Stromal cell of bone marrow (primary cell): ENCODE measurements at places on chromosomes 3 and 15.

DNA sequence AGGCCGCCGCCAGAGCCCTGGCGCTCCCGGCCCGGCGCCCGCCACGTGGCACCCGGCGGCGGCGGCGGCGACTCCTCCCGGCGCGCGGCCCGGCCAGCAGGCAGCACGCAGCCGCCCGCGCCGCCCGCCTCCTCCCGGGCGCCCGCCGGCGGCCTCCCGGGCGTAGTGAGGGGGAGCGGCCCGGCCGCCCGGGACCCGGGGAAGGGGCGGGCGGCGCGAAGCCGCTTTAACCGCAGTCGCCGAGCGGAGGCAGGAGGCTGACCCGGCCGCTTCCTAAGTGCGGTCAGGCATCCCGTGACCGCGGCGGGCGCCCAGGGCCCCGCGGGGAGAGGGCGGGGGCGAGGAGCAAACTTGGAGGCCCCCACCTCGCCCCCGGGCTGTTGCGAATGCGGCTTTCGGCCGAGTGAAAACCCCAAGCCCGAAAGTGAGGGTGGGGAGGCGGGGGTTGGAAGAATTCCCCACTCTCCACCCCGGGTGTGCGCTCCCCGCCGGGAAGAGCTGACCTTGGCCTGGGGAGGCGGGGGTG is 1.7 kb upstream of the HES1 start:
- peak; percentile 63 for DNase-seq

DNA sequence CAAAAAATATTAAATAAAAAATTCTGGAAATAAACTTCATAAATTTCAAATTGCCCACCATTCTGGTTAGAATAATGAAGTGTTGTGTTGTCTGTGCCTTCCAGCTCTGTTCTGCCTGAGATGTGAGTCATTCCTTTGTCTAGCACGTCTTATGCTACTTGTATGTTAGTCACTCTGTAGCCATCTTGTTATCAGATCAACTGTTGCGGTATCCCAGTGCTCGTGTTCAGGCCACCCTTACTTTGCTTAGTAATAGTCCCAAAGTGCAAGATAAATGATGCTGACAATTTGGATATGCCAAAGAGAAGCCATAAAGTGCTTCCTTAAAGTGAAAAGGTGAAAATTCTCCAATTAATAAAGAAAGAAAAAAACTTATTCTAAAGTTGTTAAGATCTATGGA is 527.5 kb downstream of the NAALADL2 start:
- DNase-seq = peak; percentile 12

- no peak for DNase-seq
Measured at GRCh38 chr3:100117093-100117492, 2.8 kb upstream of the FILIP1L start.

GRCh38 chr3:119601154-119601553 is 3.5 kb downstream of the PLA1A start:
- no peak for DNase-seq

DNA sequence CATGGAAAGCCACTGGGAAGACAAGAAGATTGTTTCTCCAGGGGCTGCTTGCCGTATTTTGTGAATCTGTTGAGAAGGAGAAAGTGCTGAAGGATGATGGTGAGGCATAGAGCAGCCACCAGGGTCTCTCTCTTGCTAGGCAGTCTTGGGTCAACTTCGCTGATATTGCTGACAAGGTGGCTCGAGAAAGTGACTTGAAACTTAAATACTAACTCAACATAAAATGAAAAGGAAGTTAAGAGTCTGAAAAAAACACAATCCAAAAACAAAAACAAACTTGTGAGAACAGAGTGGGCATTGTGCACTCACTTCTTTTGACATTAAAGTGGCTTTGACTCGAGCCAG is 90.1 kb downstream of the CHST2 start:
- DNase-seq = no peak

- DNase-seq = no peak
Measured at GRCh38 chr3:57108684-57109083, 48.2 kb downstream of the SPATA12 start.

GRCh38 chr3:150273396-150273795 is 134.7 kb upstream of the TSC22D2 start:
- no peak for DNase-seq

GRCh38 chr3:9064251-9064650 is 101.0 kb upstream of the RAD18 start:
- no peak for DNase-seq

DNA sequence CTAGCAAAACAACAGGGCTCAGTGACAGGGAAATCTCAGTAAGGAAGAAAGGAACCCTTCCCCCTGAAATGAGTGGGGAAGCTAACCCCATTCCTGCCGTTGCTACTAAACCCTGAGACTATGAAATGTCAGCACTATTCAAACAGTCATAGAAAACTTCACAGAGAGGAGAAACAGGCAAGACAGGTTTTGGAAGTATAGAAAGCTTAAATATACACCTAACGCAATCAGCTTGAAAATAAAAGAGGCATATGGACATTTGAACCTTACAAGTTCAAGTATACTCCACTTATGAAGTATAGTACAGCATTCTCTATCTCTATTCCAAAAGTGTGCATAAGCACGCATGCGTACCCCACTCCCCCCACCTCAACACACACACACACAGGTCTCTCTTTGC is 17.6 kb upstream of the FRMD4B start:
- no peak for DNase-seq

GRCh38 chr3:8443829-8444791 is 57.5 kb upstream of the LMCD1 start:
- DNase-seq = peak; percentile 98

DNA sequence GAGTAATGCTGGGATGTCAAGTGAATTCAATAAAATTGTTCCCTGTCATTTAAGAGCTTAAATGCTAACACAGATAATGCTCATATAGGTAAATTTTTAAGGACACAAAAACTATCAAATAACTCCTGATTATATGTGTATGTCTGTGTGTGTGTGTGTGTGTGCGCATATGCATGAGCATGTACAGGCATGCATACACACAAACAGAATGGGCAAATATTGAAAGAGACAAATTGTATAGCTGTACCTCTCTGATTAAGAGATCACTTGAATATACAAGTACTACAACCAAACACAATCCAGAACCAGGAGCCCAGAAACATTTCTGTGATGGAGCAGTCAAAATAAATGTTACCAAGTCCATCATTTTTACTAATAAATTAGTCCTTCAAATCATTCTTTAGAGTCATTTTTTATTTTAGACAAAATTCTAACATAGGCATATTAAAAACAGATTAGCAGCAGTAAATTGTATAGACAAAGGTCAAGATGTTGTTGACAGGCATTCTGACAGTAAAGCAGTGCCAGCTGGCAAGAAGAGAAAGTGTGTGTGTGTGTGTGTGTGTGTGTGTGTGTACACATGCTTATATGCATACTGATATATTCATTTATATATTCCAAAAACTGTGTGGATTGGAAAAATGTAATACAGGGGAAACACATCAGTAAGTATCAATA is 145.3 kb downstream of the CD47 start:
- no peak for DNase-seq

DNA sequence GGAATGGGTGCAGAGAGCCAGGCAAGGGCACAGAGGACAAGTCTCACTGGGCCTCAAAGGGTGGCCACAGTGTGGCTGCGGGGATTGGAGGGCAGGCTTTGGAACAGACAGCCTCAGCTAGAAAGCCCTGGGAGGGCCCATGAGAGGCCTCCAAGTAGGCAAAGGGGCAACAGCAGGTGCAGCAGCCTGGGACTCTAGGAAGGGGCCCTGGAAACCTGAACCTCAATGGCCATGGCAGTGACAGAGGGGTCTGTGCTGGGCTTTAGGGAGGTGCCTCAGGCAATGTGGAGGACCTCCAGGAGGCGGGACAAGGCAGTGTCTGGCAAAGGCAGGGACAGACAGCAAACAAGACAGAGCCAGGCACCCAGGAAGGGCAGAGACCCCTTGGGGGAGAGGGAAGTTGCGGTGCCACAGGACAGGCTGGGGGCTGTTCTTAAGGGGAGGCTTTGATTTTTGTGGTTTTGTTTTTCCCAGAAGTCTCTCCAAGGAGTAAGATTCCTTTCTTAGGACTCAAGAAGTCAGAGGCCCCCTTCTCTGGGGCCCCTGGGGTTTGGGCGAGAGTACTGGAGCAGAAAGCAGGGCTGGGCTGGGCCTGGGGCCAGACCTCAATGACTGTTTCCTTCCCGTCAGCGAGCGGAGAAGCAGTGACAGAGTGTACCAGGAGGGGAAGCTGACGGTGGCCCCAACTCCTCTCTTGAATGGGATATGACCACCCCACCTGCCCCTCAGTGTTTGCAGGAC is 9.7 kb downstream of the STOML1 start:
- DNase-seq = peak; percentile 92

DNA sequence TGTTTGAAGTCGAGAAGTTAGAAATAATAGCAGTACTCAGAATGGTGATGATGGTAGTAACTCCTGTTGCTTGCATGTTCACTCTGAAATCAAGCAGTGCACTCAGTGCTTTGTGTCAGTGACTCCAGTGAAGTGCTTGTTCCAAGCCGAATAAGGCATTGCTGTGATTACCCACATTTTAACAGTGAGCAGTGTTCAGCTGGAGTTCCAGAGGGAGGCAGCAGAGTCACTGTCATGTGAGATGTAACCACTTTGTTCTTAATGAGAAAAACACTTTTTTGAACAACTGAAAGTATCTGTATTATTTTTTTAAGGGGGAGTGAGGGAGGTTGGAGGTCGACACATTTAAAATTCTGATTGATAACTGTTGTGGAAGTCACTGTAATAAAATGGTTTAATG is 3.7 kb downstream of the MDFIC2 start:
- peak; percentile 13 for DNase-seq

- DNase-seq = peak; percentile 61
Measured at GRCh38 chr3:184688251-184688881, 23.5 kb downstream of the MAGEF1 start.

DNA sequence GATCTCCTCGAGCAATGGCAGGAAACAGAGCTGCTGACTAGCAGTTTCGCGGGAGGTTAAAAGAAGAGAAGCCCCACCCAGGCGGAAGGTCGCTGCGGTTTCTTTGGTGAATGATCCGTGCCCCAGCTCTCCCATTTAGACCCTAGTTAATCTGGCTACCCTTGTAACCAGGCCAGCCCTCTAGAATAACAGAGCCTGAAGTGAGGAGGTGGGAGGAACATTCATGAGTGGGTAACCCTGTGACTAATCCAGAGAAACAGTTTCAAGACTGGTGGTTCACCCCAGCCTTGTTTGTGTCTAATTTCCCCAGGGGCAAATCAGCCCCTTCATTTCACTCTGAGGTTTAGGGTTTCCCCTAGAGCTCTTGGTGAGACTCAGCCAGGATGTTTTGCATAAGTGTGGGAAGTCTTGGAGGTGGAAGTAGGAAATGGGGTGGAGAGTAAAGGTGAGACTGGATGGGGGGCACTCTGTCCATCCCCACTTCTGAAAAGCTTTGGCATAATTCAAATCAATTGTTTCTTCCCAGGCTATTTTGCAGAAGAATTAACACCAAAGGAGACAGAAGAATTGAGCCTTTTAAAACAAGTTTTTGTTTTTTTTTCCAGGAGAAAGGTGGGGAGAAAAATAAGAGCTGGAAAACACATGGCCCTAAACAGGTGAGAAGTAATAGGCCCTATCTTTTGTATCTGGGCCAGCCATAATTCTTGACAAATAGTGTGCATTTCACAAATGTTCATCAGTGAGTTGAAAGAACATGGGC is 303.1 kb downstream of the RPLP1 start:
- peak; percentile 41 for DNase-seq

DNA sequence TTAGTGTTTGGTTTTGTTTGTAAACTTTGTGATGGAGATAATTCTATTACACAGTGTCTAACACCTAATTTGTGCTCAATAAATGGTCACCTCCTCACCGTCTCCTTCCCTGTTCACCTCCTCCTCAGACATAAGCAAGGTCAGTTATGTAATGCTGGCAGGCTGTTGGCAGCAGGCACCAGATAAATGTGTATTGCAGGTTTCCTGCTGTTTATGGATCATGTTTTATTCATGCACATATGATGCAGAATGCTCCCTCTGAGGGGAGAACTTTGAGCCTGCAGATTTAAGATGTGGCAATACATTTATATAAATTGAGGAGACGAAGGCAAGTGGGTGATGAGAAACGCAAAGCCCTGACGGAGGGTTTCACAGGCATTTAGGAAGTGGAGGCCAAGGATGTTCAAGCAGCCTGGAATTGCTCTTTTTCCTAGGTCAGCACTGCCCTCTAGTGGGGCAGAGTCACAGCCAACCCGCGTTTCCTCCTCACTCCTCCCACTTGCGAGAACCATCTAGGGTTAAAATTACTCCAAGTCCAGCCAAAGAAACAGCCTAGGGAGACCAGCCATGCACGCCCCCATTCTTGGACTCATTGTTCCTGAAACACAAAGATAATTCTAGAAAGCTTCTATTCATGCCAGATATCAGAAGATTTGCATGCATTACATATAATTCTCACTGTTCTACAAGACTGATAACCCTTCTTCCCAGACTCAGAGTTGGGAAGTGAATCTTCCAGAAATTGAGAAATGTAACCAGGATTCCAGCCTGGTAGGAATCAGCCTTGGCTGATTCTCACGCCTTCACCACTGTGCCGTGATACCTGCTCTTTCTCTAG is 228.7 kb downstream of the SLCO3A1 start:
- peak; percentile 53 for DNase-seq

DNA sequence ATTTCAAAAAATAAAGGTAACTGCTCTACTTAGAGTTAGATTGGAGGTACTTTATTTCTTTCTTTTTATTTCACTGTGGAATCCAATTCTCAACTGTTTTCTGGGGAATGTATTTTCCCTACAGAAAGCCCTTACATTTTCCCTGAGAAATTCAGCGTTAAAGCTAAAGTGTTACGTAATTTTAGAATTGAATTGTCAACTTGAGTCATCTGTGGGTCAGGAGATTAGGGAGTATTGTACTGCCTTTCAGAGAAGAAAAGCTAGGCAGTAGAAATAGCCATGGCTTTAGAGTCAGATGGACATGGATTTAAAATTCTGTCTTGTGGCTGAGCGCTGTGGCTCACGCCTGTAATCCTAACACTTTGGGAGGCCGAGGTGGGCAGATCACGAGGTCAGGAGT is 728.6 kb downstream of the ROBO1 start:
- no peak for DNase-seq
